NCI-H345 (cell line): ENCODE measurements at places on chromosomes 7 and 10.

- DNase-seq, result no peak
These were observed 6.3 kb upstream of the KCNMA1 start for GRCh38 chr10:77643795-77644468.

DNA sequence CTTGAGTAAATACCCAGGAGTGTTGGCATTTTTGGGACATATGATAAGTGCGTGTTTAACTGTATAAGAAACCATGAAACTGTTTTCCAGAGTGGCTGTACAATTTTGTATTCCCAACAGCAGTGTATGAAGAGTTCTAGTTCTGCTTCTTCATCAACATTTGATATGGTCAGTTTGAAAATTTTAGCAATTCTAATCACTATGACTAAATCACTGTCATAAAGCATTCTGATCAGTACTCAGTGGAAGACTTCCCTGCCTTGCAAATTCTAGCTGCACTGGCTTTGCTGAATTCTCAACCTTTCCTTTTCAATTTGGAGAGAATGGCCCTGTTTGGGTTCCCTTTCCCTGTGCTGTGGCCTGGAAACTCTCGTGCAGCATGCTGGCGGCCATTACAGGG, 18.6 kb upstream of the FAM221A start:
- DNase-seq, result no peak

DNA sequence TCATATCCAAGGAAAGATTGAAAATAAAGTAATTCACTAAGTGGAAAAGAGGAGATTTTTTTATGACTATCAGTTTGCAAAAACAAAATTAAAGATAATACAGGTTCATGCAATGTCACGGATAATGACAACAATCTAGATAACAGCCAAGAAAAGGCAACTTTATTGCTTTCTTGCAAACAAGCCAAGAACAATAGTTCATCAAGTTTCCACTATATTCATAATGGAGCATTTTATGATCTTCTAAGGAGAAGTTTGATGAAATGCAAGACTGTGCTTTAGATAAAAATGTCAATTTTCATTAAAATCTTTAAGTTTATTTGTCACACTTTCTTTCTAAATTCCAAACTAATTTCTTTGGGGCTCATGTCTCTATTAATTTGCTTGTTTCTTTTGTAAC, 53.9 kb upstream of the NRP1 start:
- DNase-seq, result no peak

DNA sequence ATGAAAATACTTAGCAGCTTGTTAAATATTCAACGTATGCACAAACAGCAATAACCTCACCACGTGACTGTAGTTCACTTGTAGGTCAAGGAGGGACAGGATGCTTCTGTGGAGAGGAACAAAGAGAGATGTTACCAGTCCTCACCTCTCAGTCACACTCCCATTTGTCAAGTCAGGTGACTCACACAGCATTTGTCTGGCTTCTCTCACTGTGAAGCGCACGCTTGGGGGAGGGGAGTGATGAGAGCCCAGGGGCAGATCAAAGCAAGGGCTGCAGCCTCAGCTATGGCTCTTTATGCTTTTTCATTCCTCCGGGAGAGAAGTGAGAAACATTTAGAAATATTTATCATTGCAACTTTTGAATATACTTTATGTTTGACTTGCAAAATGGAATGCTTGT, 2.9 kb upstream of the RBM20 start:
- DNase-seq, result peak; percentile 61

DNA sequence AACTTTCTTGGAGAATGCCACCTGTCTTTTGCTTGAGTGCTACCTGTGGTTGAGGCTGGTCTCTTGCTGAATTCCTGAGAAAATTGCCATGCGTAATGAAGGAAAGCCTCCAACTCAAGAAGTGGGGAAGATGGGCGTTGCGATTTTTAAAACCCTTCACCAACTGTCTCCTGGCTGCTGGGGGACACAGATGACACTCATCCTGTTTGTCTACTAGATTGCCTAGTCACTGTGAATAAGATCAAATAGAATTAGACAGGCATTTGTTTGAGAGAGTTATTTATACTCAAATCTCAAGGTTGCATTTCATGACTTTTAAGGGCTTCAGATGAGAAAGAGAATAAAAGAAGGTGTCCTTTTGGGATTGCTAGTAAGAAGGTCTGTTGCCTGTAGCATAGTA, 84.3 kb upstream of the MTPN start:
- DNase-seq, result no peak

DNA sequence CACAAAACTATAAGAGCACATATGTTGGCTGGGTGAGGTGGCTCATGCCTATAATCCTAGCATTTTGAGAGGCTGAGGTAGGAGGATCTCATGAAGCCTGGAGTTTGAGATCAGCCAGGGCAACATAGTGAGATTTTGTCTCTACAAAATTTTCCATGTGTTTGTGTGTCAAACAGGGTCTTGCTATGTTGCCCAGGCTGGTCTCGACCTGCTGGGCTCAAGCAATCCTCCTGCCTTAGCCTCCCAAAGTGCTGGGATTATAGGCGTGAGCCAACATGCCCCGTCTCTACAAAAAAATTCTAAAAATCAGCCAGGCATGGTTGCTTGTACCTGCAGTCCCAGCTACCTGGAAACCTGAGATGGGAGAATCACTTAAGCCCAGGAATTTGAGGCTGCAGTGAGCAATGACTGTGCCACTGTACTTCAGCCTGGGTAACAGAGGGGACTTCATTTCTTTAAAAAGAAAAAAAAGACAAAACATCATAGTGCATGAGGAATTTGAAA, 28.3 kb downstream of the FZD9 start:
- no peak for DNase-seq

DNA sequence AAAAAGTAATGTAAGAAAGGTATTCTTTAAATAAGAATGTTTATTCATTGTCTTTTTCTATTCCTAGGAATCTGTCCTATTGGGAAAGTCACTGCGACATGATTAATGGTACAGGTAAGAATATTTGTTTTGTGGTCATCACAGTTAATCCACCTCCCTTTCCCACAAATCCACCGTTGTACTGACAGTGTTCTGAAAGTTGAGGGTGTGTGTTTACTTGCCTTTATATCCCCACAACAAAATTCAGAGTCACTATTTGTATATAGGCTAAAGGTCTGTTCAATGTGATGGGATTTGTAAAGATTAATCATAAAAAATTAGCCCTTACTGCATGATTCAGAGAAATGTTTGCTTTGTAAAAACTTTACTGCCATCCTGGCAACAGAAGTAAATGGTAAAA, 27.9 kb downstream of the CD36 start:
- DNase-seq, result no peak

DNA sequence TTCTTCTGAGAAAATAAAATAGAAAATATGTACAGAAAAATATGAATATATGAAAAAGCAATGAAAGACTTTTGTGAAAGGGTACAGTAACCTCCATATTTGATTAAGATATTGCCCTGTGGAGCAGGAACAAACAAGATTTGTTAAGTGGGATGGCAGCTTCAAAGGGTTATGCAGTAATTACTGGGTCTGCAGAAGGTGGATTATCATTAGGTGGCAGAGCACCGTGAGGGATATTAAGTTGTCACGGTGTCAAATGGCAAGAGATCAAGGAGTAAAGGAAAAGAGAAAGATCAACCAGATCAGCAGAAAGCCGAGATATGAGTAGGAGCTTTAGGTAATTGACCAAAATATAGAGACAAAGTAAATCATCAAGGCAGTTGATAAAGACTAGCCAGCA, 44.1 kb downstream of the DGKB start:
- no peak for DNase-seq

- no peak for DNase-seq
These were observed 11.7 kb downstream of the MAP3K8 start for GRCh38 chr10:30445711-30446110.

- no peak for DNase-seq
These were observed 593.5 kb downstream of the NRG3 start for GRCh38 chr10:82468453-82468852.

- no peak for DNase-seq
These were observed 187.0 kb upstream of the C7orf33 start for GRCh38 chr7:148403466-148403993.
